ENCODE measurements at places on chromosomes 1 and 21.

GRCh38 chr1:115312742-115313141, 25.3 kb downstream of the NGF start:
- no peak for DNase-seq

GRCh38 chr1:246647513-246647912, 76.7 kb upstream of the SCCPDH start:
- DNase-seq, result no peak

GRCh38 chr1:164524810-164525209, 34.2 kb upstream of the PBX1 start:
- DNase-seq, result no peak

DNA sequence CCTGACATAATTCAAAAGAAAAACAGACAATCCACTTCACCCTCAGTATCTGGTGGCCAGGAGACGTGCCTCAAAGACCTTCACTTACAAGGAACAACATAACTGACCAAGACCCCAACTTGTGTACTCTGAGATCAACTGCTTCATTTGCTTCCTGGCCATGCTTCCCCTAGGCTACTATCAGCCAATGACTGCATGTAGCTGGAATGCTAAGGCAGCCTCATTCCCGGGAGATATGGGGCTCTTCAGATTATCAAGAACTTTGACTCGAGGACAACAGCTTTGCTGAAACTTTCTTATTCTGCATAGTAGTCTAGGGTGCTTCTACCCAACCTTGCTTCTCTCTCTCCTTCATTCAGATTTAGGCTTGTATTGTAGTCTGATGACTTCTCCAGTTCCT, 11.7 kb upstream of the UCK2 start:
- no peak for DNase-seq

DNA sequence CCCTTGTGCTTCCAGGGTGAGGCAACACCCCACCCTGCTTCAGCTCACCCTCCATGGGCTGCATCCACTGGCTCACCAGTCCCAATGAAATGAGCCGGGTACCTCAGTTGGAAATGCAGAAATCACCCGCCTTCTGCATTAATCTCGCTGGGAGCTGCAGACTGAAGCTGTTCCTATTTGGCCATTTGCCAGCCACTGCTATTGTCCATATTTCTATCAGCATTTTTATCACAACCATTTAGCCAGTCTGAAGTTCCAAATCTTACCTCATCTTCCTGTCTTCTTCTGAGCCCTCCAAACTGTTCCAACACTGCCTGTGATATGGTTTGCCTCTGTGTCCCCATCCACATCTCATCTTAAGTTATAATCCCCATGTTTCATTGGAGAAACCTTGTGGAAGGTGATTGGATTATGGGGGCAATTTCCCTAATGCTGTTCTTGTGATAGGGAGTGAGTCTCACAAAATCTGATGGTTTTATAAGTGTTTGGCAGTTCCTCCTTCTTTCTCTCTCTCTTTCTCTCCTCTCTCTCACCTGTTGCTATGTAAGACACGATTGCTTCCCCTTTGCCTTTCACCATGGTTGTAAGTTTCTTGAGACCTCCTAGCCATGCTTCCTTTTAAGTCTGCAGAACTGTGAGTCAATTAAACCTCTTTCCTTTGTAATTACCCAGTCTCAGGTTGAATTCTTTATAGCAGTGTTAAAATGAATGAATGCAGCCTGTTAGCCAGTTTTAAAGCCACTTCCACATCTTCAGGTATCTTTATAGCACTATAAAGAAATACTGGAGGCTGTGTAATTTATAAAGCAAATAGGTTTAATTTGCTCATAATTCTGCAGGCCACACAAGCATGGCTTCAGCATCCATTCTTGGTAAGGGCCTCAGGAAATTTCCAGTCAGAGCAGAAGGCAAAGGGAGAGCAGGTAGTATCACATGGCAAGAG, 203.5 kb downstream of the FCRL5 start:
- DNase-seq, result no peak

- DNase-seq, result no peak
Measured at GRCh38 chr1:8682573-8682972, 134.9 kb downstream of the RERE start.

DNA sequence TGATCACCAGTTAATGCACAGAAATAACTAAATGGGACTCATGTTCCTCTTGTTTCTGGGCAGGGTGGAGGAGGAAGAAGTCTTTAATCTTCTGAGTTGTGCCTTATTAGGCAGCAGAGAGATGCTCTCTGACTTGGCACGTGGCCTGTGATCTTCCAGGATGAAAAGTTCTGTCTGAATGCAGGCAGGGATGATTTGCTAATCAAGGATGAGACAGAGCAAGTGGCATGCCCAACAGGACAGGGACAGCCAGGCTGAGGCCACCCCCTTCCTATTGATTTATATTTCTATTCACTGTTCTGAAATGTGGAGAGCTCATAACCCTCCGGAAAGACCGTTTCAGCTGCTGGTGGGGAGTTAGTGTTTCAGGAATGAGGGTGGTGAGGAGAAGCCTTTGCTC, 477.8 kb upstream of the CAMK1G start:
- no peak for DNase-seq

DNA sequence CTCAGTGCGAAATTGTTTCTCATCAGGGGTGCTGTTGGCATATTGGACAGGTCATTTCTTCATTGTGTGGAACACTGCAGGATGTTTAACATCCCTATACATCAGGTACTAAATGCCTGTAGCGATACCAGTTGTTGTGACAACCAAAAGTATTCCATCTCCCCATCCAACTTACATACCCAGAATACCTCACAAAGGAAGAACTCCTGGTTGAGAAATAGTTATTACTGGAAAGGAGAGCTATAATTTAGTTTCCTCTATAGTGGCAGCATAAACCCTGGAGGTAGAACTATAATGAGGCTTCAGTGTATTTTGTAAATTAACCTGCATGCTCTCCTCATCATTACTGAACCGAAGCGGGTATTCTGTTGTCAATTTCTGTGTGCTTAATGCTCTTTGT, 45.1 kb downstream of the IVNS1ABP start:
- no peak for DNase-seq

DNA sequence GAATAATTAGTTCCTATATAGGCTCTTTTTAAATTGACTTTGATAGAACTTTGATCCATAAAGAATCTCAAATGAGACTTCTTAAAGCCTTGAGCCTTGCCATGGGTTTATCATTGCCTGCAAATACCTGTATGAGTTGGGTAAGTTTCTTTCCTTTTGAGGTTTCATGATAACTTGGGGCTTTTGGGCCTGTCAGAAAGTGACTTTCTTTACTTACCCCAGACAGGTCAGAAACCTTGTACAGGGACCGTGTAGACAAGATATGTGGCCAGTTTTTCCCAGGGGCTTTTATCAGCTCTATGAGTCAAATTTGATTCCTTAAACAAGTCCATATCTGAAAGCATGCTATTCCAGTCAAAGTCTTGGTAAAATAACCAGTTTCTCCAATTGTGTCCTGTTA, 17.3 kb downstream of the KCTD3 start:
- DNase-seq, result no peak

- DNase-seq, result no peak
Measured at GRCh38 chr1:156083800-156084790, 1.8 kb upstream of the MEX3A start.

GRCh38 chr1:210311726-210312493, 16.8 kb upstream of the HHAT start:
- no peak for DNase-seq

DNA sequence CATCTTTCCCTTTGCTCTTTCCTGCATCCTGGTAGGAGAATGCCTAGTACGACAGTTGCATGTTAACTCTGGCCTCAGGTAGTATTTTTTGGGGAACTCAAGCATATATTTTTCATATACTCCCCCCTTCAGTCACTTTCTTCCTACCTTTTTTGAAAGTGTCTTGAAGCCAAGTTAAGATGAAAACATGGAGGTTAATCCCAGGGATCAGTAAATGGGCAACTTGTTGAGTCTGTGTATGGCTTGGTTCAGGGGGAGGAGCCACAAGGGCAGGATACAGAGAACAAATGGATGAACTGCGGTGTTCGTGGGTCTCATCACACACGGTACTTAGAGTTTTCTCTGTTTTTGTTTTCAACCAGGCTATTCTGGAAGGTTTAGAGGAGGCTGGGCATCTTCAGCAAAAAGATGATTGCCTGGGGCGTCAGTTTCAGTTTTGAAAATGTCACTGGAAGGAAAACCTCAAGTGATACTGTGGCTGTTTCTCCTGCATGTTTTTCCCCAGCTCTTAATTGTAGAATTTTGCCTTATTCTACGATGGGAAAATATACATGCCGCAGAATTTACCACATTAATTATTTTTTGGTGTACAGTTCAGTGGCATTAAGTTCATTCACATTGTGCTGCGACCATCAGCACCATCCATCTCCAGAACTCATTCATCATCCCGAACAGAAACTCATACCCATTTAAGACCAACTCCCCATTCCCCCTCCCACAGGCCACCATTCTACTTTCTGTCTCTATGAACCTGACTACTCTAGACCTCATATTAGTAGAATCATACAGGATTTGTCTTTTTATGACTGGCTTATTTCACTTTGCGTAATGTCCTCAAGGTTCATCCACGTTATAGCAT, 71.5 kb downstream of the MAP10 start:
- no peak for DNase-seq

GRCh38 chr1:113109908-113110554, 37.0 kb downstream of the LRIG2 start:
- DNase-seq, result peak; percentile 1

DNA sequence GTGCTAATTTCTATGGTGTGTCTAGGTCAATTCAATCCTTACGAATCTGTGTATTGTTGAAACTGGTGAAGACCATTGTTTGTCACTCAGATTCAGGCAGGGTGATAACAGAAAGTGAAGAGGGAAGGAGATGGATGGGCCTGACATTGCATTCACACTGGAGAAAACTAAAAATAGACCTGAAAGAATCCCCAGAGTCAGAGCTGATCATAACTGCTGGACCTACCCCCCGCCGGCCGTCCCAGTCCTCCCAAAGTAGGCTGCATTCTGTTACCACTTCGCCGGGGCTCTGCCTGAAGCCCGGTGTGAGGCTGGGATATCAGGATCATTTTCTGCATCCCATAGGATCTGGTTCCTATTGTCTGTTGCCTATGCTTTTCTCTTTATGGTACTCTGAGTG, 121.1 kb downstream of the NUF2 start:
- DNase-seq, result no peak

DNA sequence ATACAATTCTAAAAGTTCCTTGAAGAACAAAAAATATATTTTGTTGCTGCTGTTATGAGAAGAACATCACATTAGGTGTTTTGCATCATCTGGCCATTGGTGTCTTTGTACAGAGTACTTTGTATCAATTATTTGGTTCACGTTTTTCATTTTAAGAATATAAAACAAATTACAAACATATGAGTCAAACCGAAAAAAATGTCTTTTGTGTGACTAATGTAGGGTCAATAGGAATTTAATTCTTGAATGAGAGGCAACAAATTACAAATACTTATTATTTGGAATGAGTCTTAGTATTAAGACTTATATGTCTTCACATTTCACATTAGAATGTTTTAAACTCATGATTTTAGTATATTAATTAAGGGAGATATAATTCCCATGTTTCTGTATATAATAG, 54.8 kb downstream of the NR5A2 start:
- DNase-seq, result no peak

- DNase-seq, result no peak
Measured at GRCh38 chr1:241717975-241718374, 65.9 kb downstream of the WDR64 start.

GRCh38 chr1:94677714-94678113, 136.2 kb upstream of the F3 start:
- no peak for DNase-seq

DNA sequence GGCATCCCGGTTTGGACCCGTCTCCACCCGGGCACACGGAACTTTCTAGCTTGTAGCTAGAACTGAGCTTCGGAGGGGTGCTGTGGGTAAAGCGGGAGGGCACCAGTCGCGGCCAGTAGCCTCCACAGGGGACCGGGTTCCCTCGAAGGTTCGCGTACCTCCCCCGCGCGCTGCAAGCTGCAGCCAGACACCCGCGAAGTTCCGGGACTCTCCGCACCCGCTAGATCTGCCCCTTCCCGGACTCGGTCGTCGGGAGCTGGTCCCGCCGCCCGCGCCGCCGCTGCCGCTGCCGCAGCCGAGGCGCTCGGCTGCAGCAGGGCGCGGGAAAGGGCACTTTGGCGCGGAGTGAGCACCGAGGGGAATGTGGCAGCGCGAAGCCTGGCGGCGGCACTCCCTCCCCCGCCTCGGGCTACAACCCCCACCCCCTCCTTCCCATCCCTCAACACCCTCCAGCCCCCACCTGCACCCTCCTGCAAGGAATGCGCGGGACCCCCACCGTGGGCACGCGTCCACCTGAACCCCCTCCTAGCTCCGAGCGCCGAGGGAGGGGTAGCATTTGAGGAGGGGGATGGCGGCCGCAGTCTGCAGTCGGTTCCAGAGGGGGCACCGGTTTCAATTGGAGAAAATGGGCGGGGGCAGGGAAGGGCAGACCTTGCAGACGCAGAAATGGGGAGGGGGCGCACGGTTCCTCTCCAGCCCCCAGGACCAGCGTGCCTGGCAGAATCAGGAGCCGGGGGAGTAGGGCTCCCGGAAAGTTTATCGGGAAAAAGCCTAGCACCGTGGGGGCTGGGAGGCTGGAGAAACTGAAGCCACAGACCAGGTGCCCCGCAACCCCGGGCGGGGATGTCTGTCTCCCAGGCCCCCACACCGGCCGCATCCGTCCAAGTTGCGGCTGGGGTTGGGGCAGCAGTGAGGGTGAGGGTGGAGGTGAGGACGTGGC, 968 bp downstream of the CSMD2 start:
- DNase-seq, result no peak

DNA sequence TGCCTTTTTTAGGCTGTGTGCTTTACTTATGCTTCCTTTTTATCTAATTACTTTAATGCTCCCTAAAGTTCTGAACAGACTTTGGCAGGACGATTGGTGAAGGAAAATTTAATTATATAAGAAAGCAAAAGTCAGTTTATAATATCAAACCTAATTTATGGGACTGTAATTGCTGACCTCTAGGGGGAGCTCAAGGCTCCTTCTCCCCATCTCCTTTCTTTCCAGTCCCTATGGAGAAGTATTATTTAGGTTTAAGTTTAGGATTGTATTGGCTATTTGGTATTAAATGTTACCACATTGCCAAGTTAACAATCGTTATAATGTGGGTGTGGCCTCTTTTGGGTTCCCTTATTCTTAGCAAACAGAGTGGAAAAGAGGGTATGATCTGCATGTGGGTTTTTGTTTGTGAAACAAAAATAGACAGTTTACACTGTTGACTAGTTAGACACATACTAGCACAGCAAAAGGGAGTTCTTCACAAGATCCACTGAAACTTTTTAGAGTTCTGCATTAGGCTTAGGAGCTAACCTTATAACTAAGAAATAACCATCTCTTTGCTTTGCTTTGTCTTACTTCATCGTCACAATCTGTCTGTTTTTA, 48.2 kb upstream of the TNFSF4 start:
- DNase-seq, result no peak

DNA sequence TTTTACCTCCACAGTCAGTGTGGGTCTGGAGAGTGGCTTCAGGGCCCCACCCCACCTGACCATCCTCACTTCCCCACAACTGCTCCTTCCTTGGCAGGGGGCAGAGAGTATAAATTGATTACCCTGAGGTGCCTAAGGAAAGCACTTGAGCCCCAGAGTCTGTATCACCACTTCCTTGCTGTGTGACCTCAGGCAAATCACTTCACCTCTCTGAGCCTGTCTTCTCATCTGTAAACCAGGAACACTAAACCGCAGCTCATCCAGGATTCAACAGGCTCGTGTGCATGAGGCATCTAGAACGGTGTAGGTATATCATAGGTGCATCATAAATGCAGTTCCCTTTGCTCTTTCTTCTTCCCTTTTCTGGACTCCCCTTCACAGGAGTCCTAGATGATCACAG, 43.4 kb downstream of the GRIK3 start:
- DNase-seq, result no peak
